ENCODE measurements at places on chromosomes 4 and X. TPM values are rescaled to one million over a fixed set of nuclear protein-coding genes. Genes with fewer than 3 reads are reported as not detected.

DNA sequence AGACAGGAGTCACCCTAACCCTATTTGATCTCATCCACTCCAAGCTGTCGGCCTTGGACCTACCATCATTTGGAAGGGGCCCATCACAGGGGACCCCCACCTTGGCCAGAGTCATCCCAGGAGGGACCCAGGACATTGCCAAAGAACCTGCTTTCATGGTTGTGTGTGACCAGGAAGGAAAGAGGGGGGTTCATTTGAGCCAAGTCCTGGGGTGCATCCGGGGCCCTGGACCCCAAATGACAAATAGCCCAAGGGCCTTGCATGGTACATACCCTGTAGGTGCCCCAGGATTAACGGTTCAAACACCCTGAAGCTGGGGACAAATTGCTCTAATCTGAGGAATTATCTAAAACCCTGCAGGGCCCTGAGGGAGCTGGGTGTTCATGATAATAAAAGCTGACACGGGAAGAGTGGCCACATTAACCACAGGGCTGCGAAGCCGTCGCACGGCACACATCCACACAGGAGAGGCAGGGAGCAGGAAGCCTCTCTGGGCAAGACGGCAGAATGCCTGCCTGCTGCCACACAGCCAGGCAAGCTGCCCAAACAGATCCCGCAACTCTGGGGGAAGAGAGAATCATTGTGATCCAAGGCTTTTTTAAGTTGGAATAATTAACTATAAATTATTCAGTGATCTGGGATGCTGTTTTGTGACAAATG is 28.2 kb upstream of the PPP2R2C start:
- no peak for DNase-seq

GRCh38 chr4:13994016-13994415 is 366.5 kb upstream of the BOD1L1 start:
- no peak for DNase-seq

GRCh38 chrX:56784666-56785065 is 55.6 kb downstream of the NBDY start:
- peak; percentile 27 for DNase-seq

GRCh38 chr4:102114118-102114630 is 231.1 kb downstream of the SLC39A8 start:
- no peak for DNase-seq

GNRHR gene
- not detected for total RNA-seq

- no peak for DNase-seq
Observed at GRCh38 chr4:145417348-145418130, 64.1 kb upstream of the SMAD1 start.

NAA11 gene
- total RNA-seq = not detected

GRCh38 chr4:150768497-150768896 is 186.5 kb downstream of the MAB21L2 start:
- no peak for DNase-seq

- DNase-seq = no peak
Observed at GRCh38 chrX:41350150-41350975, 16.4 kb downstream of the DDX3X start.

DNA sequence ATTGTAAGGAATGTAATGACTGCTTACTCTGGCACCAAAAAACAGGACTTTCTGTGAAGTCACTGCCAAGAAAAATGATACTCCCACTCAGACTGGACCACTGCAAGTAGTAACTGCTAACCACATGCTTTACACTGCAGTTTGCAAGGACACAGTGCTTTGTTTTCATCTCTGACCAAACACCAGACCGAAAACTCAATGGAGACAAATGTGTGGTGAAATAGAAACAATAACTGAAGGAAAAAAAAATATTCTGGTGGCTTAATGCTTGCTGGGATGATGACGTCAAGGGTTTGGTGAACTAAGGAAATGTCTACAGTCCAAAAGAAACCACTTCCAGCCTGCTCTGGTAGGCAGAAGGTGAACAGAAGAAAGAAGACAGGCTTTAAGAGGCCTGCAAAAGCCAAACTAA is 13.2 kb downstream of the GPC4 start:
- DNase-seq = no peak

DNA sequence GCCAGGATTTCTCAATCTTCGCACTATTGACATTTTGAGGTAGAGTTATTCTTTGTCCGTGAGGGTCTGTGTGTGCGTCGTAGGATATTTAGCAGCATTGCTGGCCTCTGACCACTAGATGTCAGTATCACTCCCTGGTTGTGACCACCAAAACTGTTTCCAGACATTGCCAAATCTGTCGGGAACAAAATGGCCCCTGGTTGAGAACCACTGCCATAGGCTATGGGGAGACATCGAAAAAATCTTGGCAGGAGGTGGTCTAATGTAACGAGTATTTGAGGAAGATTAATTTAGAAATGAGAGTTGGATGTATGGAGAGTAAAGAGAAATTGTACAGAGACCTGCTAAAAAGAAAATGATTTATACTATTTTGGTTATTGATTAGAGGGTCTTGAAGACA is 108.4 kb downstream of the DOCK11 start:
- peak; percentile 76 for DNase-seq

DNA sequence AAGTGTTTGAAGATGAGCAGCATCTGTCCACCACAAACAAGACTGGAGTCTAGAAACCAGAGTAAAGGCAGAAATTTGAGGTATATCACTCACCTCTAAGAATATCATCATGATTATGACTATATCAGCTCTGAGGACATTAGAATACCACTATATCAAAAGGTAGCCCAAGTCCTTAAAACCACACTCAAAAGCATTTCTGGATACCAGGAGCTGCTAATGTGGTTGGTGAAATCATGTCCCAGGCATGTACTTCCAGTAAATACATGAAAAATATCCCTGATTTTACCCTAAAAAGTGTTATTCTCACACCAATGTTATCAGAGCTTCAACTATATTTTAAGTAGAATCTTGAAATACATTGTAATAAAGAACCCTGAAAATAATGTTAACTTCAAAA is 136.3 kb upstream of the SMAD1 start:
- no peak for DNase-seq

CYLC1 gene
- not detected for total RNA-seq

GRCh38 chr4:168550064-168550766 is 53.4 kb downstream of the PALLD start:
- DNase-seq = no peak

DNA sequence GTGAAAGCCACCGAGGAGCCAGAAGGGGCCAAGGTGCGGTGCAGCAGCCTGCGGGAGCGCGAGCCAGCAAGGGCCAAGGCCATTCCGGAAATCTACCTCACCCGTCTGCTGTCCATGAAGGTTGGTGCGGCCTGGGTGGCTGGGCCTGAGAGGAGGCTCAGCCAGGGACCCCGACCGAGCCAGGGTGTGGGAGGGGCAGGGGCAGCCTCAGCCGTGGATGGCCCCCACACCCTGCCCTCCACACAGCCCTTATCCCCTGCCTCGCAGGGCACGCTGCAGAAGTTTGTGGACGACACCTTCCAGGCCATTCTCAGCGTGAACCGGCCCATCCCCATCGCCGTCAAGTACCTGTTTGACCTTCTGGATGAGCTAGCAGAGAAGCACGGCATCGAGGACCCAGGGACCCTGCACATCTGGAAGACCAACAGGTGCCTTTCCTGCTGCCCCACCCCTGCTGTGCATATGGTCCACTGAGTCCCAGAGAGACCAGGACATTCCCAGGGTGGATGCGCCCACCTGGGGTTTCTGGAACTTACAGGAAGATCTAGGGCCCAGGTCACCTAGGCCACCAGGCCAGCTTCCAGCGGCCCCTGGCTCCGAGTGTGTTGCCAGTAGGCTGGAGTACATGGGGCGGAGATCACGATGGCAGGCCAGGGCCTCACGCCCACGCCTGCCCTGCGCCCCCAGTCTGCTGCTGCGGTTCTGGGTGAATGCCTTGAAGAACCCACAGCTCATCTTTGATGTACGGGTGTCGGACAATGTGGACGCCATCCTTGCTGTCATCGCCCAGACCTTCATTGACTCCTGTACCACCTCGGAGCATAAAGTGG is 3.4 kb upstream of the SRPK3 start:
- DNase-seq = no peak

GRCh38 chrX:65589304-65589703 is 54.7 kb upstream of the LAS1L start:
- no peak for DNase-seq

DNA sequence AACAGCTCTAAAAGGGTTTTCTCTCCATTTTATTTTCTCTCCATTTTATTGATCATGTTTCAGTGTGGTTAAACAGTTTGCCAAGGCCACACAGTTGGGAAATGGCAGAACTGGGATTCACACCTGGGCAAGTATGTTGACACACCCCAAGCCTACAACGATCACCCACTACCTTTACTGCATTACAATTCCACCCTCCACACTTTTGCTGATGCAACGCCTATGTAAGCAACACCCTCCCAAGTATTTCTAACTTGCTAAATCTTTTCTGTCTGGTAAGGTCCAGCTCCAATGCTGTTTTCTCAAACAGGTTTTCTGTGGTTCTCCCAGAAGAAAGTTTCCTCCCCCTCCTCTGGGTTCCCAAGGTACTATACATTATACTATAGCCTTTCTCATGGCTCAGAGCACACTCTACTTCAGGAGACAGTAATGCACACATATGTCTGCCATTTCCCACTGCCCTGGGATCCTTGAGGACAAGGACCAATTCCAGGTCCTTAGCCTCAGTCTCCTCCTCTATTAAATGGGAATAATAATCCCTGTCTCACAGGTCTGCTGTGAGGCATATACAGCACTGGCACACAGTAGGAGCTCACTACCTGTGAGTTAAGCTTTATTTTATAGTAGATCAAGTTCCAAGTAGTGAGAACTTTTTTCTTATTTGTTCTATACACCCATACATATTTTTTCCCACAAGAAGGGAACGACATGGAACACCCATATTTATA is 27.9 kb downstream of the IQSEC2 start:
- DNase-seq = no peak

DNA sequence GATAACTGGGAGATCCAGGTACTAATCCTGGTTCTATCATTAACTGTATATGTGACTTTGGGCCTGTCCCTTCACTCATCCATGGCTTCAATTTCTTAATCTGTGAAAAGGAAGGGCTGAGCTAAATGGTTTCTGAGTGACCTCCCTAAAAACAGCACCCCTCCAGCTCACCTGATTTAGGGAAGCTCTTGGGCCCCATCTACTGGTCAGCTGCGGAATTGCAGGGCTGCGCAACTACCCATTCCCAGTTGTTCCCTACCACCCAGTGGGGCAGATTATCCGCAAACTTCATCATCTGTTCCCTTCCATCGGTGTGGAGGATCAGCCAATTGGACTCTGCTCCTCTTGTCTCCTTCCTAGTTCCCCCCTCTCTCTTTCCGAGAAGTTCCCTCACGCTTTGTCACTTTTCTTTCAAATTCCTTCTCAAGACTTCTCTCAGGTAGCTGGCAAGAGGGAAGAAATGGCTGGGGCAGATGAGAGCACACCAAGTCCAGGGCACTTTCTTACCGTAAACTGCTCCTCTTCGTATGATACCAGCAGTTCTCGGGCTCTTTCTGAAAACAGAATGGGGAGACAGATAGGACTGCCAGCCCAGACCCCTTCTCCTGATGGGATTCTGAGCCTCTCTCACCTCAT is 5.8 kb downstream of the LAS1L start:
- no peak for DNase-seq

DNA sequence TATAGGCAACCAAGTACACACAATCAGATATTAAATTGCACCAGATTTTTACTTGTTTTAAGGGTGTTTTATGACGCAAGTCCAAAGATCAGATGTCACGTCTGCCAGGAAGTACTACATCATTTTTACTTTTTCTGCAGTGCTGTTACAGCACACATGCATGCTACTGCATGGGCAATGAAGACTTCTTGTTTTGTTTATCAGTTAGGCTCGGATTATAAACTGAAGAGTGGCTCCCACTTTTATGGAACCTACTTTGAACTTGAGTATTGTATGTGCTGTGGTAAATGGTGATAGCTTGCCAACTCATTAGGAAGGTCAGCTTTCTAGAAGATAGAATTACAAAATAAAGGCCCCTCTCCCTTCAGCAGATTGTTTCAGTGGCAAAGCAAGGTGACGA is 131.6 kb downstream of the CEP135 start:
- DNase-seq = no peak

- DNase-seq = no peak
Observed at GRCh38 chrX:124346877-124347241, 496 bp downstream of the SH2D1A start.

DNA sequence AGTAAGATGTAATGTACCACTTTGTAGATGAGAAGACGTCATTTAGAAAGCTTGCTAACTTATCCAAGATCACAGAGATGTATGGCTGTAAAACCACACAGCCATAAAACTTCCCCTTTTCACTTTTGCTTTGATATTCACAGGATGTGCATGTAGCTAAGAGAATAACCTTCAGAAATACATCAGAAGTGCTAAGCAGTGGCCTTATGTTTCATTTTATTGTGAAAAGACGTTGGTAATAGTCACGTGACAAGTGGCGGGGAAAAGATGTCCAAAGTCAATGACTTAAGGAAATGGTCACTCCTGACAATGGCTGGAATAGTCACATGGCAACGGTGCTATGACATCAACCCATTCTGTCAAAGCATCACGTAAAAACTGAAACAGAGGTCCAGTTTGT is 12.9 kb upstream of the WDR17 start:
- no peak for DNase-seq

GRCh38 chrX:111504941-111505340 is 6.5 kb upstream of the SERTM2 start:
- peak; percentile 56 for DNase-seq

DNA sequence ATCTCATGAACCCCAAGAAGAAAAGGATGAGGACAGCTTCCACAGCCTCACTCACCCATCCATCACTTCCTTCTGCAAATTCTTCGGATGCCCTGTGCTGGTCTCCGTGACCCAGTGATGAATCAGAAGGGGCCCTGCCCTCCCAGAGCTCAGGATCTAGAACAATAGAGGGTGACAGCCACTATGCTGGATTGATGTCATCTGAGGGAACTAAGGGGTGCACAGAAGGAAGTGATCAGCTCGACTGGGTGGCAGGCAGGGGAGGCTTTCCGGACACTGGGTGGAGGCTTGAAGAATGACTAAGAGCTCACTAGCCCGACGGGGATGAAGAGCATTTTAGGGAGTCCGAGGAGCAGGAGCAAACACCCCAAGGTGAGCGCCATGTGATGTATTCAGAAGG is 1.4 kb upstream of the ZNF185 start:
- DNase-seq = no peak

DNA sequence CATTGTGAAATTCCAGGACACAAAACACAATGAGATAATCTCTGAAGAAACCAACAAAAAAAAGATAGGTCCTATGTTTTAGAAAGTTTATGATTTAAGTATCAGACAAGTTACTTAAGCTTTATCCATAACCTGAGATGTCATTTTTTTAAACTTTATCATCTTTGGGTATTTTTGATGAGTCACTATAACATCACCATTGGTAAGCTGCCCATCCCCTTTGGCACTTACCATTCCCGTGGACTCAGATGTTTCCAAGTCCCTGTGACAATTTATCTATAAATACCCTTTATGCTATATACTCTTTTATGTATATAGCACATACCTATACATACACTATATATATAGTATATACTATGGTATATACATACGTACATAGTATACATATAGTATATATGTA is 198.9 kb upstream of the GEMIN8 start:
- DNase-seq = no peak

STATH gene
- total RNA-seq = not detected

All from sigmoid colon (tissue), 7 donors.